T-helper 1 cell treated with Interleukin-12 subunit alpha and Interleukin-12 subunit beta and Interleukin-4 antibody, amounts not matched to agents 30 ng/mL and 1 ng/mL, for 36 hours (primary cell): ENCODE measurements at places on chromosomes 11 and 22. TPM values are rescaled to one million over a fixed set of nuclear protein-coding genes. Genes with fewer than 3 reads are reported as not detected.

Gene SMDT1
- total RNA-seq = 82.5 and 85.9 TPM in 2 replicates

Gene C22orf42
- total RNA-seq = not detected in 2 replicates

Gene LPXN
- 138 and 144 TPM in 2 replicates for total RNA-seq

Gene ACR
- not detected in 2 replicates for total RNA-seq

Gene MYOD1
- total RNA-seq = not detected in 2 replicates

Gene RHOD
- total RNA-seq = 0.59 and 0.61 TPM in 2 replicates

Gene PIWIL4
- 0.69 and 1.0 TPM in 2 replicates for total RNA-seq

Gene NAALAD2
- not detected in 2 replicates for total RNA-seq

Gene MOV10L1
- total RNA-seq = not detected in 2 replicates

Gene BCO2
- 1.7 and 2.2 TPM in 2 replicates for total RNA-seq

Gene SOX6
- total RNA-seq = 0.17 TPM in 1 of 2 replicates, not detected in the other

Gene OR8D1
- not detected in 2 replicates for total RNA-seq

Gene ADAMTS8
- total RNA-seq = not detected in 2 replicates

Gene MS4A15
- not detected in 2 replicates for total RNA-seq

Gene PHETA2
- total RNA-seq = 4.0 and 4.7 TPM in 2 replicates

Gene PLEKHB1
- 3.8 and 4.7 TPM in 2 replicates for total RNA-seq

Gene BDNF
- not detected in 2 replicates for total RNA-seq
